ENCODE measurements at places on chromosomes 3 and 15.

- no peak for DNase-seq
Observed at GRCh38 chr15:23787346-23788105, 100.4 kb upstream of the NDN start.

GRCh38 chr15:89917442-89918101 lies 4.8 kb upstream of the ARPIN start:
- no peak for DNase-seq

GRCh38 chr3:114675104-114675503 lies 381.3 kb downstream of the TIGIT start:
- DNase-seq = no peak

GRCh38 chr3:14631687-14632441 lies 19.7 kb upstream of the CCDC174 start:
- no peak for DNase-seq

GRCh38 chr3:71524672-71525071 lies 58.9 kb downstream of the FOXP1 start:
- DNase-seq = no peak

Measured in CD8-positive, alpha-beta T cell (primary cell).